ENCODE measurements at places on chromosomes 7 and 10.

DNA sequence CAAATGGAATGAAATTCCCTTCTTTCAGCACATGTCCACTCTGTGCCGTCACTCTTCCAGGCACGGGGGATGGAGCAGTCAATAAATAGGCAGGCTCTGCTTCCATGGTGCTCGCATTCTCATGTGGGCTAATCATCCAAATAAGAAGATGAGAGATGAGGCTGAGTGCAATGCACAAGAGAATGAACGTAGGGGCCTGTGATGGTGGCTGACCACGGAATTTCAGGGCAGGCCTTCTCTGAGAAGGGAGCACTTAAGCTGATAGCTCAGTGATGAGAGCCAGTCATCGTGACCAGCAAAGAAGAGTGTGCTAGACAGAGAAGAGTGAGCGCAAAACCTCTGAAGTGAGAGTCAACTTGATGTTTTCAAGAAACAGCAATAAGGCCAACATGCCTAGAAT lies 47.9 kb downstream of the TAF3 start:
- no peak for DNase-seq

- no peak for DNase-seq
These were observed 43.5 kb downstream of the STRA8 start for GRCh38 chr7:135277161-135277560.

- no peak for DNase-seq
These were observed 32.6 kb downstream of the PWWP2B start for GRCh38 chr10:132429281-132430230.

- no peak for DNase-seq
These were observed 98.4 kb upstream of the GJD4 start for GRCh38 chr10:35506741-35507140.

DNA sequence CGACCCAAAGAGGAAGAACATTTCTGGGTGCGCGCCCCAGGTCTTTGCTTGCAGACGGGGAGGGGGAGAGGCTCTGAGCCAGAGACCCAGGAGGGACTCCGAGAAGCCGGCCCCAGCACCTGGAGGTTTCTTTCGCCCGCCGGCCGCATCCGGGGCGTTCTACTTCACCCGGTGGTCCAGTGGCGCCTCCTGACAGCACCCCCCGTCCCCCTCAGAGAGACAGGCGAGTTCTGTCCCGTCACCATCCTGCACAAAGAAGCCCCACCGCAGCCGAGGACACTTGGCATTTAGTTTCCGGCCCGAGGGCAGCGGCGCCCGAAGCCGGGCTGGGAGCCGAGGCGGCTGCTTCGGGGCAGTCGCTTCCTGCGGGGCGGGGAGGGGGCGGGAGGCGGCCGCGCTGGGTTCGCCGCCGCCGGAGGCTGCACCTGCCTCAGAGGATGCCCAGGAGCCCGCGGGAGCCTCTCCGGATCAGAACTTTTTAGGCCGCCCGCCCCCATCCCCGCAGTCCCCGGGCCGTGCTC lies at the start of gene TMEM178B:
TMEM178B (plus strand) TSS at position 424 of the 521 bp plus-strand sequence.
- no peak for DNase-seq

- DNase-seq = no peak
These were observed 303.5 kb downstream of the BBS9 start for GRCh38 chr7:33432821-33433220.

GRCh38 chr10:130914367-130914766 lies 397.2 kb downstream of the TCERG1L start:
- DNase-seq = no peak

DNA sequence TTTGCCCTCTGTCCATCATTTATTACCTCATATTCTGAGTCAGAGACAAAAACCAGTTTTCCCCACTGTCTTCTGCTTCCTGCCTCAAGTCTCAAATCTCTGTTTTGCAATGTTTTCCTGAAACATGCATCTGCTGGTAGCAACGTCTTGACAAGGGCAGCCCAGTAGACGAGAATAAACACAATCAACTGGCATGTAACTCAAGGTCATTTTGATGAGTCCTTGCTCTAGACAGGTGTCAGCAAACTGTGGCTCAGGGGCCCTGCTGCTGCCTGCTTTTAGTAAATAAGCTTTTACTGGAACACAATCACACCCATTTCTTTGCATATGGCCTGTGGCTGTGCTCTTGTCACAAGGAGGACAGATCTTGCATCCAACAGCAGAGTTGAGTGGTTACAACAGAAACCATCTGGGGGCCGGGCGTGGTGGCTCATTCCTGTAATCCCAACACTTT lies 59.8 kb downstream of the ITIH5 start:
- DNase-seq = no peak

GRCh38 chr7:13627455-13627854 lies 362.0 kb downstream of the ETV1 start:
- no peak for DNase-seq

- no peak for DNase-seq
These were observed at the start of gene PLPP4 for GRCh38 chr10:120456626-120457430. Gene PLPP4, plus strand, starts transcription at chr10:120457227. Its CDS starts 79 bp downstream, at chr10:120457306.

DNA sequence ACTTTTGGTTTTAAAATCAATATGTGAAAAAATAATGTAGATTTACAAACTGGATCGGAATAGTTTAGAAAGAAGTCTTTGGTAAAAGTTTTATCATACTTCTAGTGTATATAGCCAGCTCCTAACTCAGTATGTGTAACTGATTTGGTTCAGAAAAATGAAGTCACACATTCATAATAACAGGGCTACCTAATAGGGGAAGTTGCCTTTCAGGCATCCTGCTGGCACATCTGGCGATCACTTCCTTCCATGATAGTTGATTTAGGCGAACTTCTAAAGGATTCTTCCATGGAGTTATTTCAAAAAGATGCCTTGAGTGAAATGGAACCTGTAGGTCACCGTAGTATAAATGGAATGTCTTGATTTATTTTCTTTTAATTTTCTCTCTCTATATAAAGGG lies 69.1 kb downstream of the SHH start:
- DNase-seq = no peak

DNA sequence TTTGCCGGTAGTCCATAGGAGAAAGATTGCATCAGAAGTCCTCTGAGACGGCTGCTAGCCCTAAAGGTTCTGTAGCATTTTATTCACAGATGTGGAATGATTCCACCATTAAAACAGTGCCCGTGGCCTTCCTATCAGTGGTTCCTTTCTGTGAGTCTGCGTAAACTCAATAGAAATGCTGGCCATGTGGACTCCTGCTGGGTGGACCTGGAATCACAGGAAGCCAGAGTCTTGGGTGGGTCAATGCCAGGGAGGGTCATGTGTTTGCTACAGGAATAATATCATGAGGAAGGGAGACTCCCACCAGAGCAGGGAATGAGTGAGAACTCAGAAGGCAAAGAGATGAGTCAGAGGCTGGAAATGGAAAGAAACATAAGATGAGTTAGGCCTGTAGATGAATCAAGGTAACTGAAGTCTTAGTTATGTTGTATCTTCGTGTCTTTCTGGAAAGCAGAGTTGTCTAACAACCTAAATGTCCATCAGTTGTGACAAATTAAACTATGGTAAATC lies 410.4 kb upstream of the AUTS2 start:
- DNase-seq = no peak

DNA sequence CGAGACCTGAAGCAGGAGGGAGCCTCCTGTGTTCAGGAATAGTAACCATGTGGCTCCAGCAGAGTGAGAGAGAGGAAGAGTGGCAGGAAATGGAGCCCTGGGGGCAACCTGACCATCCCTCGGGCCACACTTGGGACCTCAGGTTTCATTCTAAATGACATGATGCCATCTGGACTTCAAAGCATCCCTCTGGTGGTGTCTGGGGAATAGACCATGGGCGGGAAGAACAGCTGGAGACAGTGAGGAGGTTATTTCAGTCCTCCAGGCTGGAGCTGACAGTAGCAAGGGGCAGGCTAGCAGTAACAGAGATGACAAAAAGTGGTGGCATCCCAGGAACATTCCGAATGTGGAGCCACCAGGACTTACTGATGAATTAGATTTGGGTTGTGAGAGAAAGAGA lies 44.8 kb downstream of the AKR1B1 start:
- DNase-seq = no peak

DNA sequence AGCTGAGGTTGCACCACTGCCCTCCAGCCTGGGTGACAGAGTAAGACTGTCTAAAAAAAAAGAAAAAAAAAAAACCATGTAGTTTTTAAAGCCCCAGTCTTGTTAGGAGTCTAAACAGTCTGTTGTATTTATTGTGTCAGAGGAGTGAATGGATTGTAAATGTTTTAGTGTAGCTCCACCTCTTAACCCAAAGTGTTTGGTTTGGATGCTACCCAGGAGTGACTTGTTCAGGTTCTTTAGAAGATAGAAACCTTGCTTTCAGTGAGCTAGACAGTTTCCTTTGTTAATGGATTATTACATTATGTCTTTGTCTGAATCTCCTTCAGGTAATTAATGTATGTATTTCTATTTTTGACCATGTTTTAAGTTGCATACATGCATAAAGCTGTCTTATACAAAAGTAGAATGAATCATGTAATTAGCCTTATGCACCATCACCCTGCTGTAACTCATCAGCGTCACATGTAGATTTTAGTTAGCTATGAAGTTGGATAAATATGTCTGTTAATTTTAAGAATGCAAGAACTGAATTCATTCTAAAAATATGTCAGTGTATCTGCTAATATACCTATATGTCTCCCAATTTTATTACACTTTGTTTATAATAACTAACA lies 97.7 kb downstream of the TAF3 start:
- DNase-seq = no peak

- DNase-seq = no peak
These were observed 515.8 kb upstream of the MKI67 start for GRCh38 chr10:128642023-128642422.

DNA sequence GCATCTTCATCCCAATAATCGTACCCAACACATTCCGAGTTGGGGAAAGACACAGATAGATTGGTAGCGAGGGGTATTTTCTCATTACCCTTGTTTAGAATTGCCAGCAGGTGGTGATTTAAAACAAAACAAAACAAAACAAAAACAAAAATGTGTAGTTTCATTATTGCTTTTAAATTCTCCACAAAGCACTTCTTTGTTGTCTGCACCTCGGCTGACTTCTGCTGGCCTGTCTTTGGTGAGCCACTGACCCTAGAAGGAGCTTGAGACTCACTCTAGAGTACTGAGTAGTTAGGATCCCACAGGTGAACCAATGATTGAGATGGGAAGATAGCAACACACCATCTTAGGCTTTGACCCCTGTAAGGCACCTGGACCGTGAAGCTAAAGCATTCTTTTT lies 105.4 kb upstream of the BET1 start:
- DNase-seq = no peak

DNA sequence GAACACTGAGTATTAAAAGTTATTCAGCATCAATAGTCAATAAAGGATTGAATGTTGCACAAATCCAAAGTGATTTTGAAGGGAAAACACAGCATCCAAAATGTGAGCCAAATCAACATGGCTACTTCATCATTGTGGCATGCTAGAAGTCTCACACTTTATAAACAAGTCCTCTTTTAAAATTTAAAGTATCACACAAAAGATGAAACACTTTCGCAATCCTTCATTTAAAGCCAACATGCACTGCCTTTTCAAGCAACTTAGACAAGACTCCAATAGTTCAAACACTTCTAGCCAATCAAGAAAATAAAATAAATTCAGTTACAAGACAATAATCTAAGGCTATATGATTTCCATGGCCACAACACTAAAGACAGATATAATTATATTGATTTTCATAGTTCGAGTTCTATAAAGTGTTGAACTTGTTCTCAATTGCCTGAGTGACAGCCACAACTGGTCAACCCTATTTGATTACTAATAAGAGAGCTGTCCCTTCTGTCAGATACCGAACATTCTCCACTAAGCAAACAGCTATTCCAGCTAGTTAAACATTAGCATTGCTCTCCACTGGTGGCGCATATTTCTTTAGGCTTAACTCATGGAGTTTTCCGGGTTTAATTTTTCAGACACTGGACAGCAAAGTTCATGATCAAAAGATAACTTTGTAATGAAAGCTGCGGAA lies 8.3 kb downstream of the EBF3 start:
- no peak for DNase-seq

GRCh38 chr10:71217266-71218045 lies 5.1 kb downstream of the UNC5B start:
- no peak for DNase-seq

GRCh38 chr10:79380125-79380945 lies 33.1 kb downstream of the PPIF start:
- DNase-seq = no peak

- DNase-seq = no peak
These were observed 13.6 kb upstream of the PRKAG2 start for GRCh38 chr7:151890355-151891004.

- no peak for DNase-seq
These were observed 191.7 kb upstream of the C7orf33 start for GRCh38 chr7:148398844-148399365.

Measured in stimulated activated CD8-positive, alpha-beta memory T cell treated with anti-CD3 and anti-CD28 coated beads, Interleukin-15, amount 100 ng/mL, for 4 hours (primary cell).